CMK (cell line): ENCODE measurements at places on chromosomes 3 and 15.

DNA sequence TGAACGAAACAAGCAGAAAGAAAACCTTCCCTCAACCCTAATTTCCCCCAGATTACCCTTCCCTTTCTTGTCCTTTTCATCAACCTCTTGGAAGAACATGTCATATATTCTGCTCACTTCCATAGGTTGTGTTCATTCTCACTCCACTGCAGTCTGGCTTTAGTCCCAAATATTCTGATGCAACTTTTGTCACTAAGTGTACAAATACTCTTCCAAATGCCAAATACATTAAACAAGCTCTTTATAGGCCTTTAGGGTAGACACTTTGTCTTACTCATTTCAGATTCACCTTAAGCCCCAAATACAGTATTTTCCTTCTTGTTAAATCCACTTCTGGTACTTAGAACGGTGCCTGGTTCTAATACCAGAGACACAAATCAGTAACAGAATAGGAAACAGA is 406.5 kb upstream of the CDIN1 start:
- DNase-seq: no peak

- DNase-seq: no peak
Observed at GRCh38 chr15:66228807-66229735, 24.5 kb downstream of the MEGF11 start.

DNA sequence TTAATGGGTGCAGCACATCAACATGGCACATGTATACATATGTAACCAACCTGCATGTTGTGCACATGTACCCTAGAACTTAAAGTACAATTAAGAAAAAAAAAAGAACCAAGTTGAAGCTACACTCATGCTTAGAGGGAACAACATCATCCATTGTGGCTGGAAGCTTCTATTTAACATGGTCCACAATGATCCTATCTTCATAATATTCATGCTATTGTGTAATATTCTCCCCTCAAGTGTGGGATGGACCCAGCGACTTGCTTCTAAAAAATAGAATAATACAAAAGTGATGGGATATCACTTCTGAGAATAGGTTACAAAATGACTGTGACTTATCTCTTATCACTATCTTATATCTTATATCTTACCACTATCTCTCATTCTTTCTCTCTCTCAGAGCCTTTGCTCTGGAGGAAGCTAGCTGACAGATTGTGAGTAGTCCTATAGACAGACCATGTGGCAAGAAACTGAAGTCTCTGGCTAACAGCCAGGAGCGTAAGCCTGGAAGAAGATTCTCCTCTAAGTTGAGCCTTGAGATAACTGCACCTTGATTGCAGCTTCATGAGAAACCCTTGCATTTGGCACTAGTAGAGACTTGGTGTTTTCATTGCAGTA is 198.5 kb upstream of the MRPL3 start:
- DNase-seq: no peak

DNA sequence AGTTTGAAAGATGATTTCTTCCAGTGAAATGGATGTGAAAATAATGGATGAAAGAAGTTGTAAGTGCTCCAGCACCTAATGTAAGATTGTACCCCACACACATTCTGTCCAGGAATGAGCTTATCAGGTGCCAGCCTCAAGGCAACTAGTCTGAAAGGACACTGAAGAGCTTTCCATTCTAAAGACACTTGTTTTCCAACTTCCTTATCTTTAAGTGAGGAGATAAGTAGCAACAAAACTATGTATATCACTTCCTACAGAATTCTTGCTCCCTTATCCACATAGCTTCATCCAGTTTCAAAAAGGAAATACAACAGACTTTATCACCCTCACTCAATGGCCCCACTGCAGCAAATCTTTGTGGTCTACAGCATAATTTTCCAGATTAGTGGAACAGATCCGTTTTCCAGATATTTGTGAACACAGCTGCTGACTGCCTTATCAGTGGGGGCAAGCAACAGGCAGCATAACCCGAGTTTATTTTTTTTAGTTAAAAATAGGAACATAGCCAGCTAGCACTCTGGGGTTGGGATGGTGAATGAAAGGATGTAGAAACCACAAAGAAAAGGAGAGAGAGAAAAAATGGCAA is 60.6 kb downstream of the CD200R1L start:
- DNase-seq: peak; percentile 47

DNA sequence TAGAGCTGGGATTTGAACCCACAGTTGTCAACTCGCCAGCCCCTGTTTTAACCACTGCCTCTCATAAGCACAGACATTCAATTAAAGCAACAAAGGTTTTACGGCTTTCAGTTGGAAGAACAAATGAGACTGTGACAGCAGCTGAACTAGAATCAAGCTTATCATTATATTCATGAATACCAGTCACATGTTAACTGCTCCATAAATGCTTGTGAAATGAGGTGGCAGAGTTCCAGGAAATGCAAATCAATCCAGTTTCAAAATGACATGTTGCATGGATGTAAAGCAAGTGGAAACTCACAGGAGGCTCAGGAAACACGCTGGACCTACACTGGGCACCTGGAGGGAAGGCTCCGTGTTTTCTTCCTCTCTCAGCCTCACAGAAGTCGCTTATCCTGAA is 3.9 kb downstream of the GP5 start:
- no peak for DNase-seq

DNA sequence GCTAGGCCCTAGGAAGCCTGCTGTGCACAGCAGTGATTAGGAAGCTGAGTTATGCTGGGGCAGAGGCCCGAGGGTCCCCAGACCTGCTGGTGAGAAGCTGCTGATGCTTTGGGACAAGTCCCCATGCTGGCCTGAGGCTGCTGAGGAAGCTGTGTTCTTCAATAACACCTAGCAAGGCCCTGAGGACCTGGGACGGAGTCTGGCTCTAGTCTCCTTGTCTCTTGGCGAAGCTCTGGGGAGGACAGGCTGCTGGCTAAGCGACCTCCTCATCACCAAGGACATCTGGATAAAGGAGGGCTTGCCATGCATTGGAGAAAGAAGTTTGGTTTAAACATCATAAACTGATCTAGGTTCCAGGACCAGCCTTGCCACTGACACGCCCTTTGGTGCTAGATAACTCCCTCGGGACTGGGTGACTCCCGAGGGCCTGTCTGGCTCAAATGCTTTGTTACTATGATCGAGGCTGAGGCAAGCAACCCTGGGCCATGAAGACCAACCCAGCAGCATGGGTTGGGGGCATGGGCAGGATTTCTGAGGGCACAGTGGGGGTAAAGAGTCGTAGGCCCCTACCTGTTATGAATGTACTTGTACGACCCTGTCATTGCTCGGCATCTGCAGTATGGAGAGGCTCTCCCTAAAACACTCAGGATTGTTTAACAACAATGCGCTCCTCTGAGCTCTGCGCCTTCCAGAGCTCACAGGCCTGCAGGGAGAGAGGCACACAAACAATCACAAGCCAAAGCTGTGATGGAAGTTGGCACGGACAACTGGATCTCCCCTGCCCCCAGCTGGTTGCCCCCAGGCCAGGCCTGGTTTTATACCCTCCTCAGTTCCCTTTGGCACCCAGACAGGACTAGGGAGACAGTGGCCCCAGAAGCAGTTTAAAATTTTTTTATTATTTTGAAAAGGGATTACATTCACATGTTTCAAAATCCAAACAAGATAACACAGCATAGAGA is 64.4 kb downstream of the LINGO1 start:
- DNase-seq: no peak

DNA sequence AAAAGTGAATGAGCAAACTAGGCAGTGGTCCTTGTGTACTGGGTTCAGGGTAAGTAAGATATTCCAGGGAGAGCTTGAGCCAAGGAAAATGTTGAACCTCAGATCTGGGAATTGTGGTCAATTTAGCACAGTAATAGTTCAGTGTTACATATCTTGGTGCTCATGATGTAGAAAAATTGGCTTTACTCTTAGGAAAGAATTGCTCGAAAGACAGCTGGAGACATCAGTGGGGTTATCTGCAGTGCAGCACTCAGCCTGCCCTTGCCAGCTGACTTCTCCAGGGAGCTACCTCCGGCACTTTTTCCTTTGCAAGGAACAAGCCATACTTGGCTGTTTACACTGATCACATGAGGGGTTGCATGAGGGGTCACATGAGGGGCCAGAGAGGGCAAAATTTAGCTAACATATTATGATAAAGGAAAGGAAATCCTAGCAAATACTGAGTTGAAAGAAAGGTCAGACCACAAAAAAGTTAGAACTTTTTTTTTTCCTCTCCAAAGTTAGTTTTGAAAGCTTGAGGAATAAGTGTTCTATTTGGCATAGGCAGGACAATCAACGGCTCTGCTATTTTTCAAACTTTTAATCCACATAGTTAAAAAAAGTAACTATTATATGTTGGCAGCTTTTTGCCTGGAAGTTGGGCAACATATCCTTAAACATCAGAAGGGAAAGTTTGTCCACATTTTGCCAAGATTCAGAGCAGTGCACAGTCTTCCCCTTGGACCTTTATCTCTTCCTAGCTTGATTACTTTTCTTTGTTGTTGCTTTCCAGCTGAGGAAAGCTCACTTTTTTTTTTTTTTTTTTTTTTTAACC is 92.4 kb downstream of the COL6A6 start:
- DNase-seq: no peak

GRCh38 chr15:45205192-45205591 is 17.4 kb upstream of the SHF start:
- no peak for DNase-seq

DNA sequence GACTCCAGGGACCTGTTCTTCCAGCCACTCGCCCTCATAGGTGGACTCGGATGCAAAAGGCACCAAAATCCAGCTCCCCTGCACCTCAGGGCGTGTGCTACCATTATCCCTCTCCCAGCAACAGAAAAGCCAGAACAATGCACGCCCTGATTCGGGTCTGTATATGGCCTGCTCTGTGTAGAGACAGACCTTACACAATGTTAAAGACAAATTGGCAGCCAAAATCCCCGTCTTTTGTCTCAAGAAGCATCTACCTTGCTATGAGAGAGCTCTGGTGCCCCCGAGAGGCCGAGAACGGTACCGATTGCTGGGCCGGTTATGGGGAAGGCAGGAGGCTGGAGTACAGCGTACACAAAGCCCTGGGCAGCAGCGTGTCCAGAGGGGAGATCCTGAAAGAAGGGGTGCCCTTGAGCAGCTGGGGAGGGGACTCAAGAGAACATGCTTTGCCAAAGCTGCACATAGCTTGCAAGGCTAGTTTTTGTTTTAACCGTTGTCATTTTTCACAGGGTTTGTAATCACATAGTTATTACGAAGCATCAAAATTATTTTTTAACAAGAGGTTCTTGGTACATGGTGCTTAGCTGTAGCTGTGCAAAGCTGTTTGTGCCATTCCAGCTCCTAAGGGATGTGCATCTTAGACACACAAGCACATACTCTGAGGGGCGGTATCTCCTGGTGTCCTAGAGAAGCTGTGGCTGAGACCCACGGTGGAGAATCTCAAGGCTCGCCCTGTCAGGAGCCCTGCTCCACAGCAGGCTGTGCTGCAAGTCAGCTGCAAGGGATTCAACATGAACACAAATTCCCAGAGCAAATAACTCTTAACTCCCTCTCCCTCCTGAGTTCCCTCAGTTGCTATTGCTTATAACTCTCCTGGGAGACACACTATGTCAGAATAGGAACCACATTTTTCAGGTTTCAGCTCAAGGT is 461.5 kb upstream of the PPP2R3A start:
- no peak for DNase-seq

- no peak for DNase-seq
Observed at GRCh38 chr3:197814372-197814771, 23.3 kb downstream of the LRCH3 start.

- DNase-seq: no peak
Observed at GRCh38 chr15:42811433-42811832, 74.5 kb upstream of the CDAN1 start.

GRCh38 chr3:45940781-45941365 is 2.4 kb upstream of the CXCR6 start:
- no peak for DNase-seq

DNA sequence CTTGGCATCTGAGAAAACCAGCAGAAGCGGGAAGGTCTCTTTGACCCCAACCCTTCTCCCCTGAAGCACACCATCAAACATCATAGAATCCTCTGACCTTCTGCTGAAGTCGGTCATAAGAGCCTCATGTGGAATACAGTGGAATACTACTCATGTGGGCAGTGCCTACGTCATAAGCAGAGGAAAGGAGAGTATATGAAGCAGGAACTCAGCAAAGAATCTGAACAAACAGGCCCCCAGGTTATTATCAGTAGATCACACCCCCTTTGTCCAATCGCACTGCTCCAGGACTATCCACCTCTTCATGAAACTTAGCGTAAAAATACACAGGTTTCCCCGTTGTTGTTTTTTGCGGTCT is 394.1 kb upstream of the PROK2 start:
- DNase-seq: no peak

GRCh38 chr3:84008623-84009022 is 950.2 kb upstream of the CADM2 start:
- DNase-seq: no peak

GRCh38 chr15:101124731-101125451 is 127.0 kb downstream of the CHSY1 start:
- DNase-seq: no peak

DNA sequence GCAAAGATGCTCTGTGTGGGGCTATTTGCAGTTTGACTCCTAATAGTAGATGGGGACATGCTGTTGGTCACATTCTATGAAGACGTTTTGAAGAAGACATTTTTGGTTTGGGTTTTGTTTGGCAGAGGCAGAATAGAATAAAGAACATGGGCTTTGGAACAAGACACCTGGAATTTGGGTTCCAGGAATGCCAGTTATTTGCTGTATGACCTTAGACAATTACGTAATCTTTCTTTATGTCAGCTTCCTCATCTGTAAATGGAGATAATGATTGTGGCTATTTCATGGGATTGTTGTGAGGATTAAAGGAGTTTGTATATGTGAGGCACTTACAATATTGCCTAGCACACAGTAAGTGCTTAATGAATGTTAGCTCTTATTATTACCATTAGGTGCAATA is 91.6 kb downstream of the MESD start:
- DNase-seq: no peak

- no peak for DNase-seq
Observed at GRCh38 chr15:32119694-32120330, 89.5 kb downstream of the CHRNA7 start.

- DNase-seq: no peak
Observed at GRCh38 chr15:25183581-25184251, 228.9 kb downstream of the SNRPN start.

DNA sequence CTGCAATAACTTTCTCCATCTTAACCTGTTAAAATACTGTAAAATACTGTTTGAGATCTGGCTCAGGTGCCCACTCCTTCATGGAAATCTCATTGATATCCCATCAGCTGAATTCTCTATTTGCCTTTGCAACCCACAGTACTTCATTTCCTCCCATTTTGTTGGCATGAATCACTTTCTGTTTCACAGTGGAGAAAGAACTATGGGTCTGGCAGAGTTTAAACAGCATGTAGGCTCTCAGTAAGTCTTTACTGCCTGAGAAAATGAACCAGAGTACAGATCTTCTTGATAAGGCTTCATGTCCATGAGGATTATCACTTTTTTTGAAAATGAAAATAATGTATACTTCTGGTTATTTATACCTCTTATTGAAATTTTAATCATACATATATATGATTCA is 245.9 kb downstream of the NAALADL2 start:
- DNase-seq: no peak

- DNase-seq: no peak
Observed at GRCh38 chr15:68814596-68814995, 6.1 kb downstream of the ANP32A start.

DNA sequence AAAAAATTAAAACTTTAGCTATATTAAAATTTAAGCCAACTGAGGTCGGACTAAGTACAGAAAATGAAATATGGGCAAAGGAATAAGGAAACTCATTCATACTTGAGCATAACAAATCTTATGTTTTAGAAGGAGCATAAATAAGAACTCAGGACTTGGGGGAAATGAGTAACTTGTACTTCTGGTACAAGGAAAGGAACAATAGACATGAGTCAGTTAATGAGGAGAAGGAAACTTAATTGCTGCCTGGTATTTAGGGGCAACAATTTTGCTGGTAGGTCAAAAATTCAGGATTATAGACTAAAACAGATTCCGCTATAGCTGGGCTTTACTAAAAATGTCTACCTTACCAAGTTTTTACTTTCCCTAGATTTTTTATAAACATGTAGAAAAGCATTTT is 113.1 kb downstream of the MYO5A start:
- DNase-seq: no peak
